ENCODE measurements at places on chromosomes 2 and 18. TPM values are rescaled to one million over a fixed set of nuclear protein-coding genes. Genes with fewer than 3 reads are reported as not detected.

The RGPD8 gene
- 15.2 TPM for total RNA-seq

The CRYGD gene
- total RNA-seq, result not detected

The DSG2 gene
- 28.7 TPM for total RNA-seq

The LPIN2 gene
- total RNA-seq, result 8.7 TPM

The IL37 gene
- 133 TPM for total RNA-seq

The LYPD1 gene
- total RNA-seq, result not detected
